ENCODE measurements at places on chromosomes 16 and 17. TPM values are rescaled to one million over a fixed set of nuclear protein-coding genes. Genes with fewer than 3 reads are reported as not detected.

DNA sequence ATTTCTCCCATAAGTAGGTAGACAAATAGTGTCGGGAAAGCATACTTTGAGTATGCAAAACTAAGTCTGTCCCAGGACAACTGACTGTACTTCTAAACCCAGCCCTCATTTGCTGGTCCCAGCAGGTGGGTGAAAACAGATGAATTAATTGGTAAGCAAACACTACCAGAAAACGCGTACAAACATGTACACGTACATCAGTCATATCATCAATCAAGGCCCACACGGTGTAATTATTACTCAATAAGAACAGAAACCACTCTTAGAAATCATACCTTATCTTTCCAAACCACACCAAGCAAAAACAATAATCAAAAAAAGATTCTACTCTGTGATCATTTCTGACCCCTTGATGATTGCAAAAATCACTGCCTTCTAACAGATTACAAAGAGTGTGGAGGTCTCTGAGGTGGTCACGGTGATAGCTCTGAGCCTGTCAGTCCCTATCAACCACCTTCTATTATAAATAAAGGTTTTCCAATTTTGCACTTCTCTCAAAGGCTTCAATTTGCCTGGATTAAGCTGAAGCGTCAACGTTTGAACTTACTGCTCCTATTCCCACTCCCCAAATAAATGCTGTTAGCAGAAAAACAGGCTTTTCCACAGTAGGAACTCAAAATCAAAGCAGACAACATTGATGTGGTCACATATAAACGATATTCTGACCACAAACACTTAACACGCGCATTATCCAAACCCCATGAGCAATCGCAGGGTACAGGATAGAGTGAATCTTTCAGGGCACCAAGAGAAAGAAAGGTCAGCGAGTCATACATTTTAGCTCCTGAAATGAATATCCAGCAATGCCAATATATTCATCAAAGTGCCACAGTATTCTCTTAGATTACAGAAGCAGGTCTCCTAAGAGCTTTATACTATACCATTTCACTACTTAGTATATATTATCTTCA, 211.9 kb downstream of the STX8 start:
- no peak for DNase-seq

DNA sequence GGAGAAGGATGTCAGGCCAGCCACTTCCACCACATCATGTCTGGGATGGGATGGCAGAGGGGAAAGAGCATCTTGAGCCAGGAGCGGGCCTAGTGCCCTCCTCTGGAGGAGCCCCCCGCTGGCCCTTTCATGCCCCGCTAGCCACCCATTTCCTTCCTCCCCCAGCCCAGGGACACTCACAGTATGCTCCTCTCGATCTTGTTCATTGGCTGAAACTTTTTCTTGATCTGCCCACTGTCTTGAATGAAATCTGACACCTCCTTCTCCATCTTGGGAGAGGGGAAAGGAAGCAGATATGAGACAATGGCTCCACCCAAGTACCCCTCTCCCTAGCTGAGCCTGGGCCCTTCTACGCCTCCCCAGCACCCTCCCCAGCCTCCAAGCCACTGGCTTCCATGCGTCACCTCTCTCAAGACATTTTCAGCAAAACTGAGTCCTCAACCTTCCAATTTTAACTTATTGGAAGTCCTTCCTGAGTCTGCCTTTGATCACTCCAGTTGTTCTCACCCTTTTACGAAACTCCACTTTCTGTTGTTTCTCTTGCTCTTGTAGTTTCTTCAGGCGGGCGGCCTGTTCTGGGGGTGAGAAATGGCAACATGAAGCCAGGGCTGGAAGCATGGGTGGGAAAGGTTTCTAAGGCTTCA, 7.2 kb downstream of the SPAG7 start:
- no peak for DNase-seq

The TBC1D3 gene
- polyA plus RNA-seq: not detected

The VASN gene
- polyA plus RNA-seq: 10.7 TPM

All from right cardiac atrium (tissue), 5 donors.